ENCODE measurements at places on chromosomes 5 and 9. TPM values are rescaled to one million over a fixed set of nuclear protein-coding genes. Genes with fewer than 3 reads are reported as not detected.
A peak's percentile ranks its signal among the peaks of the same experiment; 100 is the strongest.

DNA sequence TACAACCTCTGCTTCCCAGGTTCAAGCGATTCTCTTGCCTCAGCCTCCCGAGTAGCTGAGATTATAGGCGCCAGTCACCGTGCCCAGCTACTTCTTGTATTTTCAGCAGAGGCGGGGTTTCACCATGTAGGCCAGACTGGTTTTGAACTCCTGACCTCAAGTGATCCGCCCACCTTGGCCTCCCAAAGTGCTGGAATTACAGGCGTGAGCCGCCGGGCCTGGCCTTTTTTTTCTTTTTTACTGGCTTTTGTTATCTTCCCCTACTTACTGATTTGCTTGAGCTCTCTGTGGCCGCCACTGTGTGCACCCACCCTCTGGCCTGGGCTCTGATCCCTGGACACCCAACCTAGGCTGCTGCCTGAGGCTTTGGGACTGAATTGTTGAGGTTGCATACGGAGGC is 60.3 kb downstream of the ANKRD33B start:
- H3K4me3 ChIP-seq = no peak overlapping the region
- H3K36me3 ChIP-seq = no peaks in the 10 kb centered on the region
- no peak for DNase-seq
- no peak overlapping the region for H3K27ac ChIP-seq

GRCh38 chr5:95027775-95028174 is 257.1 kb downstream of the MCTP1 start:
- H3K4me1 ChIP-seq = no peaks in the 10 kb centered on the region
- H3K27ac ChIP-seq = no peak overlapping the region
- no peaks in the 10 kb centered on the region for H3K36me3 ChIP-seq
- no peak overlapping the region for H3K4me3 ChIP-seq

DNA sequence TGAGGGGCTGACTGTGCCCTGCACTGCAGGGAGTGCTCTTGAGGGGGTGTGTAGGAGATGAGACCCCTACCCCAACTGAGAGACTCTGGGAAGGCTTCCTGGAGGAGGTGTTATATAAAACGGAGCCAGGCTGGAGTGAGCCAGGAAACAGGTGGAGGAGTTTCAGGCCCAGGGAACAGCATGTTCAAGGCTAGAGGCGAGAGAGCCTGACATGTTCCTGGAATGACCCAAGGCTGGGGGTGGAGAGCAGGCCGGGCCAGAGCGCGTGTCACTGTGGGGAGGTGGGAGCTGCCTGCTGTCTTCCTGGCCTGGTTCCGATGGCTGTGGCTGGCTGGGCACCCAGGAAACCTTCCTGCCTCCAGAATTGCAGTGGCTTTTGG is 48.7 kb downstream of the RXRA start:
- no peaks in the 10 kb centered on the region for H3K36me3 ChIP-seq
- no peak overlapping the region for H3K27ac ChIP-seq
- no peak for DNase-seq
- H3K27me3 ChIP-seq = no peaks in the 10 kb centered on the region

Gene TERT
- total RNA-seq = not detected

- no peaks in the 10 kb centered on the region for H3K27me3 ChIP-seq
- DNase-seq = no peak
- peaks cover 23% of the 10 kb centered on the region for H3K4me1 ChIP-seq
- no peak overlapping the region for H3K27ac ChIP-seq
- no peak overlapping the region for H3K4me3 ChIP-seq
- no peaks in the 10 kb centered on the region for H3K36me3 ChIP-seq
Measured at GRCh38 chr5:175250426-175250825, 193.6 kb downstream of the DRD1 start.

DNA sequence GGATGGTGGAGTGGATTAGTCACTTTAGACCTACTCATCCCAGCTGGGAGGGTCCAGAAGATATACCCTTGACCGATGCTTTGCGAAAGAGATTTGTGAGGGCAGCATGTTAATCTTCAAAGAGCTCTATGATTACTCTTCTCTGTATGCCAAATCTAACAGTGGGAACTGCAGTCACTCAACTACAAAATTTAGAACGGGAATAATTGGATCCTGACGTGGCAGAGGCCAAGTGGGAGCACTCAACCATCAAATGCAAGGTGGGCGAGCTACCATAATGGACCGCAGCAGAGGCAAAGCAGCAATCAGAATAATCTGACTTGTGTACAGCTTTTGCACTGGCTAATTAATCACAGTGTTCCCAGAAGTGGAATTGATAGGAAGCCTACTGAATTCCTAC is 20.4 kb downstream of the NSA2 start:
- DNase-seq = no peak
- H3K27ac ChIP-seq = no peak overlapping the region
- H3K4me3 ChIP-seq = no peak overlapping the region
- H3K27me3 ChIP-seq = no peaks in the 10 kb centered on the region
- peaks cover 2% of the 10 kb centered on the region for H3K36me3 ChIP-seq
- H3K4me1 ChIP-seq = no peaks in the 10 kb centered on the region

- H3K4me1 ChIP-seq = peaks cover 35% of the 10 kb centered on the region
- no peak overlapping the region for H3K4me3 ChIP-seq
- H3K27me3 ChIP-seq = no peaks in the 10 kb centered on the region
- no peaks in the 10 kb centered on the region for H3K36me3 ChIP-seq
- no peak for DNase-seq
Measured at GRCh38 chr5:74113927-74114326, 487.9 kb downstream of the ARHGEF28 start.

GRCh38 chr9:77561331-77562018 is 86.6 kb downstream of the GNA14 start:
- no peak overlapping the region for H3K27ac ChIP-seq
- no peak for DNase-seq
- H3K36me3 ChIP-seq = no peaks in the 10 kb centered on the region
- H3K4me3 ChIP-seq = no peak overlapping the region
- no peaks in the 10 kb centered on the region for H3K4me1 ChIP-seq

DNA sequence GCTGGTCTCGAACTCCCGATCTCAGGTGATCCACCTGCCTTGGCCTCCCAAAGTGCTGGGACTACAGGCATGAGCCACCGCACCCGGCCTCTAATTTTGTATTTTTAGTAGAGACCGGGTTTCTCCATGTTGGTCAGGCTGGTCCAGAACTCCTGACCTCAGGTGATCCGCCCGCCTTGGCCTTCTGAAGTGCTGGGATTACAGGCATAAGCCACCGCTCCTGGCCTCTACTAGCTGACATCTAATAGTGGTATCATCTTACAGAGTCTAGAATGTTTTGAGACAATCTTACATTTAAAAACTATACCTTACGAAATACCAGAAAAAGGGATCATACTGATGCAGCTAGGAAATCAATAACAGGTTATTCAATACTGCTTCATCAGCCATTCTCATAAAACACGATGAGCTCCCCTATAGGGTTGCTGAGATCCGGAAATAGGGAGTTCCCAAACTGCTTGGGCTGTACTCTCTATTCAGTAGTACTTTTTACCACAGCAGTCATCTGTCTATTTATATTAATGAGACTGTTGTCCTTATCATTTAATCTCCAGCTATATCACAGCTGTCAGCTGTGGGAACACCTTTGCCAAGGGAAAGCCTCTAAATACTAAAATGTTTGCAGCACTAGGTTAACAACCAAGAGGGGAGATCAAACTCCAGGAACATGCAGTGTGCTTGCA is 8.1 kb upstream of the UBE2D2 start:
- no peak overlapping the region for H3K27ac ChIP-seq
- no peaks in the 10 kb centered on the region for H3K36me3 ChIP-seq
- peaks cover 6% of the 10 kb centered on the region for H3K4me1 ChIP-seq
- DNase-seq = no peak

DNA sequence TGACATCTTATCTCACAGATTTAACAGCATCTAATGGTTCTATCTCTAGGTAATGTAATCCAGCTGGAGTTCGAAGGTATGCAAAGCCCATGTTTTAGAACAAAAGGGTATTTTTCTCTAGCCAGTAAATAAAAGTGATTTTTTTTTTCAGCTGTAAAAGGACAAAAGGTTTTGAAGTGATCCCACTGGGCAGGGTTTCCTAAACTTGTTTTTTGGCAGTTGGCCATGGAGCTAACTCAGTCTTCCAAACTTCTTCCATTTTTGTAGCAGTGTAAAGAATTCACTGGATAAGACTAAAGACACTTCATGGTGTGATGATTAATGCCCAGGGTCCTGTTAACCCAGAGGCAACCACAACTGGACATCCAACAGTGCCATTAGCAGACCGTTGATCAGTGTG is 63.8 kb downstream of the TMEM252 start:
- H3K36me3 ChIP-seq = peaks cover 27% of the 10 kb centered on the region
- H3K4me1 ChIP-seq = peaks cover 6% of the 10 kb centered on the region
- no peak overlapping the region for H3K27ac ChIP-seq
- peak; percentile 33 for DNase-seq
- no peaks in the 10 kb centered on the region for H3K27me3 ChIP-seq
- H3K4me3 ChIP-seq = no peak overlapping the region

DNA sequence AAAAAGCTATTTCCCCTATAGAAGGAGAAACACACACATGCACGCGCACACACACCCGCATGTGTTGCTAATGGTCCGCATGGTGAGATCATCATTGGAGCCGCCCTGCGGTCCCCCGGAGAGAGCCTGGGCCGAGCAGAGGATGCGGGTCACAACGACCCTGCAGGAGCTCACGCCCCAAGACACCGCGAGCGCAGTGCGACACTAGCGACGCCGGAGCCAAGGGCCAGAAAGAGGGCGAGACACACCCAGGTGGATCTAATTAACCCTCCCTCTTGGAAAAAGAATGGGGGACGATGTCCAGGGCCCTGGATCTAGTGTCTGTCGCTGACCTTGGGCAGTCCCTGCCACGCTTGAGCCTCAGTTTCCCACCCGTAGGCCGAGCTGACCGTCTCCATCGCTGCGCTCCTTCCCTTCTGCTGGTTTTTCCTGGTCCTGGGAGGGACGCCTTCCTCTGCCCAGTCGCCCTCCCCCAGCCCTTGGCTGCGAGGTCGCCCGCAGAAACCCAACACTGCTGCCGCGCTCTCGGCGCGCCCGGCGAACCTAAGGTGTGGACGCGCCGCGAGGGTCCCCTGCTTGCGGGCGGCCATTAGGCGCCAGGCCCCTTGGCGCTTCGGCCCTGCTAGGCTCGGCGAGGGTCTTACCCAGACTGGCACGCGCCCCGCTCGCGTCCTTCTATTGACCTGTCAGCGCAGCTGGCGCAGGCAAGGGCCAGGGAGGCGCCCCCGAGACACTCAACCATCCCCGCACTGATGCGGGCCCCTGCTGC is 47.5 kb upstream of the RNF20 start:
- no peaks in the 10 kb centered on the region for H3K27me3 ChIP-seq
- no peaks in the 10 kb centered on the region for H3K36me3 ChIP-seq
- H3K4me3 ChIP-seq = peak overlapping the region; percentile 67
- H3K4me1 ChIP-seq = no peaks in the 10 kb centered on the region
- DNase-seq = peak; percentile 61

- H3K27ac ChIP-seq = no peak overlapping the region
- H3K27me3 ChIP-seq = no peaks in the 10 kb centered on the region
- no peak overlapping the region for H3K4me3 ChIP-seq
- peaks cover 8% of the 10 kb centered on the region for H3K36me3 ChIP-seq
- H3K4me1 ChIP-seq = peaks cover 4% of the 10 kb centered on the region
Measured at GRCh38 chr5:157729858-157730257, 1.4 kb upstream of the THG1L start.

Gene GDA
- total RNA-seq = not detected

GRCh38 chr5:59709346-59709821 is 184.1 kb downstream of the PDE4D start:
- no peaks in the 10 kb centered on the region for H3K27me3 ChIP-seq
- peak overlapping the region; percentile 47 for H3K4me3 ChIP-seq
- no peaks in the 10 kb centered on the region for H3K36me3 ChIP-seq

DNA sequence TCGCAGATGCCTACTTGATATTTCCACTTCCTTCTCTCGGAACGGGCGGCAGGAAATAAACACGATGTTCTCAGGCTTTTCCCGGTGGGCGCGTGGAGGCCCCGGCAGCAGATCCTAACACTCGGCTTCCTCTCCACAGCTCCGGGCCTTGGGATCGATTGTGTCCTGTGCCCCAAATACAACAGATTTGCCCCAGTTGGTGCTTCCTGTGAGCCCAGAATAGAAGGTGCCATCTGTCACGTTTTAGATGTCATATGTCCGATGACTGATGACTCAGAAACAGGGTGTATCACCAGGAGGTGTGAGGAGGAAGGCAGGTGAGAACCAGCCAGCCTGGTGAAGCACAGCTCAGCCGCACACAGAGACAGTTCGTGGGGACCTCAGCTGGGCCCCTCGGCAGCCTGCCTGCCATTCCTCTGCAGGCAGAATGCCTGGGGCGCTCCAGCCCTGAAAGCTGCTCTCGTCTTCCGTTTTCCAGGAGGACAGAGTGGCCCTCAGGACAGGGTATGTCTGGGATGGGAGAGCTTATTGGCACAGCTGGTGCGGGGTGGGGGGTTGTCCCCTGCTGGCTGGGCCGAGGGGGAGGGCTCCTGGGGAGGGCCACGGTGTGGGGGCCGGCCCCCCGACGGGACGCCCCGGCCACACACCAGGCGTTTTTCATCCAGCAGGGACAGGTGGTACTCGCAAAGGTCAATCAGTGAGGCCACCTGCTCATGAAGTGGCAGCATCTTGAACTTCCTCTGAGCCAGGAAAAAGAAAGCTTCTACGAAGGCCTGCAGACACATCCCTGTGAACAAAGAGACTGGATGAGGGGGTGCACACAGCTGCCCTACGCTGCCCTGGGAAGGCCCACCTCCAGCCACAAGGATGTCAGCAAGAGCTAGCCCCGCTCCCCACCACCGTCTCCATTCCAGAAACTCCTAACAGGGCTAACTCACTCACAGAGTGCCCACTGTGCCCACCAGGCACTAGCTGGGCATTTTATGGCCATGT is 171.0 kb downstream of the DAB2IP start:
- peaks cover 5% of the 10 kb centered on the region for H3K27me3 ChIP-seq
- H3K27ac ChIP-seq = no peak overlapping the region
- H3K36me3 ChIP-seq = no peaks in the 10 kb centered on the region
- DNase-seq = peak; percentile 62
- H3K4me1 ChIP-seq = peaks cover 15% of the 10 kb centered on the region
- H3K4me3 ChIP-seq = peak overlapping the region; percentile 4

DNA sequence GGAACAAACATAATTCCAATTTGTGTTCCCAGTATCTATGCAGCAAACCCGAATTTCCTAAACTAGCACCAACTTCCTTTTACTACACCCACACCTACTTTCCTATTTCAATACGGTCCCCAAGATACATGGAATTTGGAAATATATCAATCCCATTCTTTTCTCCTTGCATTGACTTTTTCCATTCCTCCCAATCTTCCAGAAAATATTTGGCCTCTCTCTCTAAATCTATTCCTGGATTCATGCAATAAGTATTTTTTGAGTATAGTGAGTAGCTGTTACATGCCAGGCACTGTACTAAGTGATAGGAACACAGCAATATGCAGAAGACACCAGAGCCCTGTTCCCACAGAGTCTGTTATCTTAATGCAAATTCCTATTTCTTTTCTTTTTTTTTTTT is 216.2 kb upstream of the PIK3R1 start:
- H3K4me3 ChIP-seq = no peak overlapping the region
- no peak overlapping the region for H3K27ac ChIP-seq
- no peaks in the 10 kb centered on the region for H3K4me1 ChIP-seq
- no peaks in the 10 kb centered on the region for H3K36me3 ChIP-seq
- H3K27me3 ChIP-seq = no peaks in the 10 kb centered on the region

Gene LECT2
- not detected for total RNA-seq

- H3K36me3 ChIP-seq = no peaks in the 10 kb centered on the region
- H3K4me1 ChIP-seq = peaks cover 13% of the 10 kb centered on the region
- DNase-seq = peak; percentile 36
- no peak overlapping the region for H3K4me3 ChIP-seq
- no peaks in the 10 kb centered on the region for H3K27me3 ChIP-seq
Measured at GRCh38 chr9:12972608-12973589, 198.1 kb downstream of the LURAP1L start.

Gene TPPP
- total RNA-seq = 0.03 TPM
